CD4-positive, alpha-beta T cell treated with Interleukin-4 for 4 hours (primary cell): ENCODE measurements at places on chromosomes 3 and 15.

GRCh38 chr3:10244009-10244408, 4.2 kb upstream of the TATDN2 start:
- DNase-seq: no peak

DNA sequence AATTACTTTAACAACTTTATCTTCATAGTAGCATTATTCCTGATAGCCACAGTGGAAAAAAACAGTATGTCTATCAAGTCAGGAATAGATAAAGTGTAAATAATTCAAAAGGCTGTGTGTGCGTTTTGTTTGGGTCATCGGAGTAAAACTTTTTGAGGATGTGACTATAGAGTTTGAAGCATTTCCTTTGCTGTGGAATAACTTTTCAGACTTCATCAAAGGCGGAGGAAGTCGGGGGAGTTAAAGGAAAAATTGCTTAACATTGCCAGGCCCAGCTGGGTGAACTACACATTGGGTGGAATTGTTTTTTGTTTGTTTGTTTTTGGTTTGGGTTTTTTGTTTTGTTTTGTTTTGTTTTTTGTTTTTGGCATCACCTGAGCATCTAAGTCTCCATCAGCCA, 70.4 kb upstream of the CRTC3 start:
- no peak for DNase-seq

DNA sequence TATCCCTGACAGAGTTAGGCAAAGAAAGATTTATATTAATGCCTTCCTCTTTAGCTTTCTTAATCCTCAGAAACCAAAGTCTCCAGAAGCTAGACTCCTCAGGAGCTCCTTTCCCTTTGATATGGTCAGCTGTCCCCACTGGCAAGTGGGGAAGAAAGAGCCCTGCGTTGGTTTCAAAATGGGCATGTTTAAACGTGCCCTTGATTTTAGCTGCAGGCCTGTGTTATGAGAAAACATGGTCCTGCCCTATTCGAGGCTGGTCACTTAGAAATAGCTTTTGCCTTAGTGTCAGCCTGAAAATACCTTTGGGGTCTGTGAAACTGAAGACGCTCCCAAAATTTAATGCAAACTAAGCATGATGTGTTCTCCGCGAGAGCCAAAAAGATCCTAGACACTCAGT, 135.5 kb upstream of the RARB start:
- no peak for DNase-seq

DNA sequence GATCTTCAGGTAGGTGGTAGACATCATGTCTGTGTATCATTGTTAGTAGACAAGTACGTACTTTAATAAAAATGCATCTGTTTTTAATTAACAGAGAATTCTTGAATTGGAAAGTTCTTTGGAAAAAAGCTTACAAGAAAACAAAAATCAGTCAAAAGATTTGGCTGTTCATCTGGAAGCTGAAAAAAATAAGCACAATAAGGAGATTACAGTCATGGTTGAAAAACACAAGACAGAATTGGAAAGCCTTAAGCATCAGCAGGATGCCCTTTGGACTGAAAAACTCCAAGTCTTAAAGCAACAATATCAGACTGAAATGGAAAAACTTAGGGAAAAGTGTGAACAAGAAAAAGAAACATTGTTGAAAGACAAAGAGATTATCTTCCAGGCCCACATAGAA, 149.1 kb upstream of the LRRFIP2 start:
- no peak for DNase-seq

DNA sequence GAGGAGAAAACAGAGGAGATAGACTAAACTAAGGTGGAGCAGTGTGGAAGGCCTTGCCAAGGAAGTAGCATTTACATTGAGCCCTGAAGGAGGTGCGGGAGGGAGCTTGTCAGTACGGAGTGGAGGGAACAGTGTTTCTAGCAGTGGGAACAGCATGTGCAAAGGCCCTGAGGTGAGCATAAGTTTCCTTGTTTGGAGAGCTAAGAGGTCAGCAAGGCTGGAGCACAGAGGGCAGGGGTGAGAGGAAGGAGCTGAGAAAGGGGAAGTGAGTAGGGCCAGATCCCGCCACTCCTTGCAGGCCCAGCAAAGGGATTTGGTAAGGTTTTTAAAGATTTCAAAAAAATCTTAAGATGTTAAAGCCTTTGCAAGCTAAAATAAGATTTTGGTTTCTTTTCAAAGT, 70.1 kb downstream of the HMCES start:
- DNase-seq: no peak

GRCh38 chr3:2024713-2025112, 74.0 kb upstream of the CNTN4 start:
- no peak for DNase-seq

- DNase-seq: no peak
Observed at GRCh38 chr3:18797378-18797777, 350.9 kb upstream of the KCNH8 start.

DNA sequence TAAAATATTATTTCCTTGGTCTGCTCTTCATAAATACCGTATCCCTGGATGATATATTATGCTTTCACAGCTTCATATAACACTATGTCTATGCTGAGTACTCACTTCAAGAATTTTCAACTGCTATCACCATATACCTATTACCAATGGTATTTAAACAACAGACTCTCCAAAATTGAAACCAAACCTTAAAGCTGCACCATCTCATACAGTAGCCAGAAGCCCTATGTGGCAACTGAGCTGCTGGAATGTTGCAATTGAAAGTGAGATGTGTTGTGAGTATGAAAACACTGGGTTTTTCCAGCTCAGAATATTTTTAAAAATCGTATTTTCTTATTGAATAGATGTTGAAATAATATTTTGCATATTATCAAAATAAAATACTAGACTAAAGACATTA, 130.1 kb upstream of the GOLGA6L6 start:
- no peak for DNase-seq

DNA sequence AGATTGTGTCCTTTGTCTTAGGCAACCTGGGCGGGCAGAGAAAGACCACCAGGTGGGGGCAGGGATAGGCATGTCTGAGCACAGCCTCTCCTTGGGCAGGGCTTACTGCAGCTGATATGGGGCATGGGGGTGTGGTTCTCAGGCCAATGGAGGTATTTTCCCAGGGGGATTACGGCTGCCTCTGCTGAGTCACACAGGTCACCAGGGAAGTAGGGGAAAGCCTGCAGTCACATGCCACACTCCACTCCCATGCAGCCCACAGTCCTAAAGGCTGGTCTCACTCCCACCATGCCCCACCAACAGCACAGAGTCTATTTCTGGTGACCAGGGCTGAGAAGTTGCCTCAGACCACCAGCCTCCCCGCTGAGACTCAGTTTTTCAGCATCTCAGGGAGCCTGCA, 466.4 kb downstream of the DIPK2A start:
- DNase-seq: no peak

DNA sequence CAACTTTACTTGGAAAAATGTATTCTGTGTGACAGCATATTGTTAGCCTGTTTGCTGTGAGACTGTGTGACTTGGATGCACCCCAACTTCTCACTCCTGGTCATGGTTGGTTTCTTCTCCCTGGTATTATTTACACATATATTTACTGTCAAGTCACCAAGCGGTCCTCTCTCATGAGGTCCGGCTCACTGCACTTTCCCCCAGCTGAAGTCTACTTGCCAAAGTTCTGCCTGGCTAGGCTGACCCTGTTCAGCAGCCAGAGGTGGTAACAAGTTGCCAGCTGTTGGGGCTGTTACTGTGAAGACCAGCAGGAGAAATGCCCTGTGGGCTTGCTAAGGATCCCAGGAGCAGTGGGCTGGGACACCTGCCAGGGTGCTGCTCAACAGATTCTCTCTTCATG, 337.5 kb downstream of the MFSD1 start:
- no peak for DNase-seq

DNA sequence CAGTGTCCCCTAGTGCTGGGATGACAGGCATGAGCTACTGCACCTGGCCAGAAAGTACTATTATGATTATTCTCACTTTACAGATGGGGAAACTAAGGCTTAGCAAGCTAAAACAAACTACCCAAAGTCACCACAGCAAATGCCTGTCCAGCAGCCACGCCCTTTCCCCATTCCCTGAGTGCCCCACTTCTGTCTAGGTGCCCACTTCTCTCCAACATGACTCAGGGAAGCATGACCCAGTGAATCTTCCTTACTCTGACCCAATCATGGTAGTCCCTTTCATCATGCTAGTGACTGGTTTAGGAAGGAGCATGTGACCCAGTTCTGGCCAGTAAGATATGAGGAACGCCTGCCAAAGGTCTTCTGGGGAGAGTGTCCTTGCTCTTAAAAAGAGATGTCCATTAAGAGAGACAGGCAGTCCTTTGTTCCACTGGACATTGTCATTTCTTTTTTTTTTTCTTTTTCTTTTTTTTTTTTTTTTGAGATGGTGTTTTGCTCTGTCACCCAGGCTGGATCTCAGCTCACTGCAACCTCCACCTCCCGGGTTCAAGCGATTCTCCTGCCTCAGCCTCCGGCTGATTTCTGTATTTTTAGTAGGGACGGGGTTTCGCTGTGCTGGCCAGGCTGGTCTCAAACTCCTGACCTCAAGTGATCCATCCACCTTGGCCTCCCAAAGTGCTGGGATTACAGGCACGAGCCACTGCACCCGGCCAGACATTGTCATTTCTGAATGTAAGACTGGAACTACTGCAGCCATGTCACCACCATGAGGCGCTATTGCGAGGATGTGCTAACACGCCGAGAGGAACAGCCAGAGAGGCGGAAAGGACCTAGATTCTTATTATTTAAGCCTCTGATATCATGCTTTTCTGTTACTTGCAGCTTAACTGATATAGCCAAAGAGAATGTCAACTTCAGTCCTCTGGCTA, 19.8 kb downstream of the MEGF11 start:
- no peak for DNase-seq

- no peak for DNase-seq
Observed at GRCh38 chr3:188071636-188072035, 82.3 kb upstream of the LPP start.

GRCh38 chr3:10981961-10982360, 10.6 kb upstream of the SLC6A1 start:
- no peak for DNase-seq

GRCh38 chr15:40578892-40579291, 9.8 kb downstream of the RPUSD2 start:
- no peak for DNase-seq

- no peak for DNase-seq
Observed at GRCh38 chr3:3081381-3082233, 28.6 kb downstream of the IL5RA start.

DNA sequence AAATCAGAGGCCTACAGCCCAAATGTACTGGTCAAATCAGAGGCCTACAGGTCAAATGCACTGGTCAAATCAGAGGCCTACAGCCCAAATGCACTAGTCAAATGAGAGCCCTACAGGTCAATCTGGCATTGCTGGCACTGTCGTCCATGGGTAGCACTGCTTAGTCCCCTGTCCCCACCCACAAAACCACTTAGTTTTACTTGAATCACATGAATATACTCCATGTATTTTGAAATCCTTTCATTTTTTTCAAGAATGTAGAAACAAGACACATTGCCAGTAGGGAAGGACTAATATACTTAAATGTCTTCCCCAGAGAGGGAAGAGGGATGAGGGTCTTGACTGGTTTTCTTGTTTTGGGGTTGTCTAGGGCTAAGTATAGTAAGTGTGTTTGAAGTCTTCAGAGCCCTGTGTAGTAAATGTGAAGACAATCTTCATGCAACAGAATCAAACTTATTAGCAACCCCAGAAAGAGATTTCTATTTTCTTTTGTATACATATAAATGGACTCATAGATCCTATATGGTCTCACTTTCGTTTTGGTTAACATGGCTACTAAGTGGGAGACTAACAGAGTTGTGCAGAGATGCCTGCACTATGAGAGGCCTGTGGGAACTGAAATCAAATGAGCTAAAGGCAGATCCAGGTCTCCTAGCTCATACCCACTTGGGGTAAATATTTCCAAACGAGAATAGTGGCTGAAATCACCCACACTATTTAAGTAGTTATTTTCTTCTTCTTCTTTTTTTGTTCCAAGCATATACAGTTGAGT, 38.3 kb upstream of the DCUN1D1 start:
- no peak for DNase-seq

DNA sequence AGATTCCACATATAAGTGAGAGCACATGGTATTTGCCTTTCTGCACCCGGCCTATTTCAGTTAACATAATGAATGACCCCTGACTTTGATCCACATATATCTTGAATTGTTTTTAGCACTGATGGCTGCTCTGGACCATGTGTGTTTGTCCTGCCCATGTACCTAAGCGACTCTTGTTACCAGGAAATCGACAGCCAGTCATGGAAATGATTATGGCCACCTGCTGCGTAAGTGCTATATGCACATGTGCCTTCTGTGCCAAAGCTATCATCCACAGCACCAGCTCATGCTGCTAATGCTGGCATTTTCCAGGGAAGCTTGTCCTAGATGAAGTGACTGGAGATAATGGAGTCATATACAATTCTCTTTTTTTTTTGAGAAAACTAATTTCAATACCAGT, 103.7 kb downstream of the PEX5L start:
- DNase-seq: no peak

GRCh38 chr3:22729981-22730380, 473.1 kb upstream of the UBE2E2 start:
- no peak for DNase-seq

- DNase-seq: no peak
Observed at GRCh38 chr15:66070220-66070934, 183.2 kb downstream of the MEGF11 start.

DNA sequence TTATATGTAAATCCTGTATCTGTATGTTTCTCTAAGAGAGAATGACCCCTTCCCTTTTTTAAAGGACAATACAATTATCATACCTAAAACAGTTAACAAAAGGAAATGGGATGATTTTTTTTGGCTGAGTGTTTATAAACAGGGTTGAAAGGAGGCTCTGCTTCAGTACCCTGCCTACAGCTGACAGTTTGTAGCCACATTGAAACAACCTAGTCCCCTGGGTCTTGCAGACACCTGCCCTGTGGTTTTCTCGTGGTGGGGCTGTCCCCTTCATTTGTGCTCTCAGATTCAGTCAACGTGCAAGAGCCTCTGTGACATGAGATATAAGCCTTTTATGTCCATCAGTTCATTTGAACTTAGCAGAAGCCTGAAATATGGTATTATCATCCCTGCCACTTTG, 2.3 kb upstream of the HMCES start:
- DNase-seq: no peak

DNA sequence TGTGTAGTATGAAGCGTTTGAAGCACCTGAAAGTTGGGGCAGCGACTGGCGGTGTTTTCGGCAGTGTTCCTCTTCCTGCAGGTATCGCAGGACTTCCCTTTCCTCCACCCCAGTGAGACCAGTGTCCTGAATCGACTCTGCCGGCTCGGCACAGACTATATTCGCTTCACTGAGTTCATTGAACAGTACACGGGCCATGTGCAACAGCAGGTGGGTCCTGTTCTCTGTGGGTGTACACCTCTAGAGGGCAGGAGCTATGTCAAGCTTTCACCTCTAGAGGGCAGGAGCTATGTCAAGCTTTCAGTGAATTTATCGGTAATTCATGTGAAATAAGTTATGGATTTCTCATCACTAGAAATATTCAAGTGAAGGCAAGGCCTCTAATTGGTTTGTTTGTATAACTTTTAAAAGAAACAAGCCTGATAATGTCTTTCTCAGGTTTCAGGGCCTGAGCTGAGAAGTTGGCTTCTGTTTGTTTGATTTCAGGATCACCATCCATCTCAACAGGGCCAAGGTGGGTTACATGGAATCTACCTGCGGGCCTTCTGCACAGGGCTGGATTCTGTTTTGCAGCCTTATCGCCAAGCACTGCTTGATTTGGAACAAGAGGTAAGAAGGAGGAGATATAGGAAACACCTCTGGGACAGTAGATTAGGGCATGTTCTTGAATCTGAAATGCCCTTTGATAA, 5.3 kb downstream of the TUBGCP4 start:
- peak; percentile 54 for DNase-seq
